NCI-H1092 (cell line): ENCODE measurements at places on chromosomes 5 and 9.

DNA sequence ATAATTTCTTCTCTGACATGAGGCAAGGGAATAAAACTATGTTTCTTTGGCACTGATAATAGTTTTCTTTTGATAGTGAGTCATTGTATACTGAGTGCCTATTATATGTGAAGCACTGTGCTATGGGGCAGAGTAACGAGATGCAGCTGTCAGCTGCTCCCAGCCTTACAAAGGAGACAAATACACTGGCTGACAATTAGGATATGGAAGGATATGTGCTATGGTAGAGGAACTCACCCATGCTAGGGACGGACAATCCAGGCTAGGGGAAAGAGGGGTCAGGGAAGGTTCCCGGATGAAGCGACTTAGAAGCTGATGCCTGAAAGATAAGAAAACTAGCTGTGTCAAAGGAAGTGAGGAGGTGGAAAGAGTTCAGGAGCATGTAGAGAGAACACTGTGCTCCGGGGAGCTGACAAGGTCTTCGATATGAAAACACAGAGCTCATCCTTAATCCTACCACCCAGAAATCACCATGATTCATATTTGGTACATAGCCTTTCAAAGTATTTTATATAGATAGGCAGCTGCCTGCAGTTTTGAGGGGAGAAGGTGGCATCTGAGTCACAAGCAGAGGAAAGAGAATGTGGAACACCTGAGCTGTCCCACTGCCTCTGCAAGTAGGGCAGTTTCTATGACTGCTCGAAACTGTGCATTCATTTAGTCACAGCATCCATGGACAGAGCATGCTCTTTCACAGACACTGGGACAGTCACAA lies 12.1 kb downstream of the BSPRY start:
- no peak for DNase-seq

DNA sequence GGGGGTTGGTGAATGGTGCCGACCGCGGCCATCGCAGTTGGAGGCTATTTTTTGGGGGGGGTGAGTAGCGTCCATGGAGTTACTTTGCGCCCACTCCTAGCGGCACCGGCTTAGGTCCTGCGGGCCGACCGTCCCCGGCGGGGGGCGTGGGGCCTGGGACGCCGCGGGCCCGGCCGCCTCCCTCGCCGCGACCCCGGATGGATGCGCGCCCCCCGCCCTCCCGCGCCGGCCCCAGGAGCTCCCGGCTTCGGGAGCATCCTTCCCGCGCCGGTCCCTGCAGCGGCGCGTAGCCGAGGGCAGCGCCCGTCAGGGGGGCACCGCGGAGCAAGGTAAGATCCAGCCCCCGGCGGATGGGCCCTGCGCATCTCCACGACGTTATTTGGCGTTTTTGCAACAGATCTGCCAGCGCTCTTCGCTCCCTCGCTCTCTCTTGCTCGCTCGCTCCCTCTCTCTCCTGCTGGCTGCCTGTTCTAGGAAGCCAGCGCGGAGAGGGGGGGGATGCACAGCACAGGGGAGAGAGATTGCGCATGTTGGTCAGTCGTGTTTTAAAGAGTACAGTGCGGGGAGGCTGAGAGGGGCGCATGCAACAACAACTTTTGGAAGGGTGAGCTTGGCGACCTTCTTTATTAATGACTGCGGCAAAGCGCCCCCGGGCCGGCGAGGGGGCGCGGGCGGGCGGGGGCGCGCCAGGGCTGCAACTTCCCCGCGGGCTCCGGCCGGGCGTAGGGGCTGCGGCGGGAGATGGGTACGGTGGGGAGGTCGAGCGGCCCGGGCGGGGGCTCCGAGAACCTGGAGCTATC lies 413 bp downstream of the JADE2 start:
- DNase-seq = peak; percentile 12

GRCh38 chr5:16067415-16067814 lies 112.2 kb downstream of the MARCHF11 start:
- no peak for DNase-seq

DNA sequence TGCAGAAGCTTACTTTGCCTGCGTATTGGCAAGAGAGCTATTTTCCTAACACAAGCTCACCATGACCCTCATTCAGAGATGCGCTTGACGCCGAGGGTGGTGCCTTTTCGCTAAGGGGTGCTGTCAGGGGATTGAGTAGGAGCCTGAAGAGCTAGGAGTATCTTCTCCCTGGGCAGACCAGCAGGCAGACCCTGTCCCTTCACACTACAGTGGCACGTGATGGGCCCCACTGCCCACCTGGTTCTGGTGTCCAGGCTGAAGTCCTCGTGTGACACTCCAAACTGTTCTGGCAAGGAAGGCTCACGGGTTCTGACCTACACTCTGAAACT lies 198.3 kb downstream of the AUH start:
- DNase-seq = no peak

GRCh38 chr5:88769165-88769564 lies 113.8 kb downstream of the MEF2C start:
- no peak for DNase-seq

GRCh38 chr9:87256973-87257372 lies 240.7 kb upstream of the DAPK1 start:
- DNase-seq = no peak

- DNase-seq = no peak
Measured at GRCh38 chr5:961711-962240, 46.8 kb upstream of the NKD2 start.

- no peak for DNase-seq
Measured at GRCh38 chr9:35732800-35733541, 505 bp downstream of the CREB3 start.

GRCh38 chr5:120465436-120465961 lies 1.4 kb downstream of the PRR16 start:
- no peak for DNase-seq

DNA sequence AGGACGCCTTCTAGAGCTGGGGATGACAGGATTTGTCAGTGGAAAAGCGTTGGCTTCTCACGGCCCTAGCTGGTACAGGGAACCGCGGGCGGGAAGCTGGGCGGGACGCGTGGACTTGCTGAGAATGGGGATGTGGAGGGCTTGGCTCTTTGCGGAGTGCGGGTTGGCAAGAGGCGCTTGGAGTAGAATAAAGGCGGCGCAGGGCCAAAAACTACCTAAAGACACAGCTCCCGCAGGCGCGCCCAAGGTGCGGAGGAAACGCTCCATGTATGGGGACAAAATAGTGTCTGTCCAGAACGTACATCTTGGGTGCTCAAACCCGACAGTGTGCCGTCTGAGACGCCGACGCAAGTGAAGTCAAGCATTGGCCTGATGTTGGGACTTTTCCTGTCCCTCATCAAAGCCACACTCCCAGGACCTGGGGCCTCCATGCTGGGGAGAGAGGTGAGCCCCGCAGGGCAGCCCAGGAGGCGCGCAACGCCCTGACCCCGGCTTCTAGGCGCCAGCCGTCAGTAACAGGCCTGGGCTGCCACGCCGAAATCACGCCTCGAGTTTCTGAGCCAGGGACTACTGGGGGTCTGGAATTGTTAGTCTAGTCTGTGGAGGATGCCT lies 1.6 kb upstream of the NKX2-5 start:
- no peak for DNase-seq

DNA sequence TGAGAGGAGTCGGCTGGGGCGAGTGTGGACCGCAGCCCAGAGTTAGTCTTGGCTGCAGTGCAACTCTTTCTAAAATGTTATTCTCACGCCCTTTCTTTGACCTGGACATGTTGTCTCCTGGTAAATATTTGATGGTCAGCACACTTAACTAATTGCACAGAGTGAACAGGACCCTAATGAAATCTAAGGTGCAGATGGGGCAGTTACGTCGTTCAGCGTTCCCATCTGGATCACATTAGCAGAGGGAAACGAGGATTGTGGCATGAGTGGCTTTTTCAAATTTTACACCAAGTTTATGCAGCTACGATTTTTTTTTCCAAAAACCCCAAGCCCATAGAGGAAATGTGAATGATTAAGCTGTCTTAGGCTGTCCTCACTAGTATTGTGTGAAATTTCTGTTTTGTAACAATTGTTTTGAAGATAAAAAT lies 483 bp downstream of the C9orf85 start:
- DNase-seq = no peak

DNA sequence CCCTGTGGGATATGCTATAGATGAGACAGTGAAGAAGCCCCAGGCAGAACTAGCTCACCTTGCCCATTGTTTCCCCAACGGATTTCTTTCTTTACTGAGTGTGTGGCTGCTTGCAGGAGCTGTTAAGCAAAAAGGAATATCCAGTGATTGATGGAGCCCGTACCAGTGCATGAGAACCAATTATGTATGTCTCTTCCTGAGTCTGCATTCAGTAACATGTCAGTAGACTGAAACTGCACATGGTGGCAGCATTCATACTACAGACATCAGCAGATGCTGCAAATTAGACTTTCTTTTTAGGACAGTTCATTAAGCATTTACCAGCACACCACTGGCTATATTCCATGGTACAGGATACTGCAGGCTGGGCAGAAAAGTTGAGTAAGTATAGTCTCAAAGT lies 90.3 kb upstream of the PLCXD3 start:
- DNase-seq = no peak

DNA sequence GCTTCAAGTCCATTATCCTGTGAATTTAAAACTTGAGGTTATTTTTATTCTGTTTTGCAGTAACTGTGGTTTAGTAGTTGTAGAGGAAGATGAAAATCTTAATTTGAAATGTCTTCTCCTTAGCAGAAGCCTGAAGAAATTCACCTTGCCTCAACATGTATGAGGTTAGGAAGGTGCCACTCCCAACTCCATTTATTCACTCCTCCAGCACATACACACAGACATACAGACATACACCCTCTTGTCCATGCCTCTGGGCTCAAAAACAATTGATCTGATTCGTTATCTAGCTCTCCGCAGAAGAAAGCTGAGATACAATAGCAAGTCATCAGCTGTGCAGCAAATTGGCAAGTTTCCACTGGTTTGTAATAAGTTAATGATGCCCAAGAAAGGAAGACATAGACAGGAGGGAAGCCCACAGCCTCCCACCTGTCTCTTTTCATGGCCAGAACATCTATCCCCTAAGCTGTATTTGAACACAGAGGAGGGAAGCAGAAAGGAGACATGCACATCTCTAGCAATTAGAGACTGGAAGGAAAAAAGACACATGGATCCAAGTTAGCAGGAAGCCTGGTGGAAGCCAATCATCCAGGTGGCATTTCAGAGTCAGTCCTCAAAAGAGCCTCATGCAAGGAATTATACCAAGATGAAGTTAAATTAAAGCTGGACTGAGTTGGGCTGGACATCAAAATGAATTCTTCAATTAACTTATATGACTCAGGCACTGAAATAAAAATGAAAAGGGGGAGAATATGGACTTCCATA lies 257.9 kb downstream of the ASTN2 start:
- DNase-seq = no peak

DNA sequence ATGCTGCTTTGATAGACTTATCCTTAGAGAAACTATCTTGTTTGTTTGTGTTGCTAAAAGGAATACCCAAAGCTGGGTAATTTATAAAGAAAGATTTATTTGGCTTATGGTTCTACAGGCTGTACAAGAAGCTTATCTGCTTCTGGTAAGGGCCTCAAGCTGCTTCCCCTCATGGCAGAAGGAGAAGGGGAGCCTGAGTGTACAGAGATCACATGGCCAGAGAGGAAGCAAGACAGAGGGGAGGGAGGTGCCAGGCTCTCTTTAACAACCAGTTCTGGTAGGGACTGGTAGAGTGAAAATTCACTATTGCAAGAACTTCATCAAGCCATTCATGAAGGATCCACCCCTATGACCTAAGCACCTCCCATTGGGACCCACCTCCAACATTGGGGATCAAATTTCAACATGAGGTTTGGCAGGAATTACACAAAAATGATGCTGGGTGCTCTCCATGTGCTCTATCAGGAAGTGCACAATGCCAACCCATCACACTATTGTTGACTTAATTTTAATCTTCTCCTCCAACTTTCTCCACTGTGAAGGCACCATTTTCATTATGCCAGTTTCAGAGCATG lies 115.1 kb upstream of the SHB start:
- no peak for DNase-seq

- DNase-seq = no peak
Measured at GRCh38 chr5:169655353-169655752, 18.3 kb downstream of the DOCK2 start.

- no peak for DNase-seq
Measured at GRCh38 chr9:123997665-123998277, 13.8 kb upstream of the LHX2 start.
